ENCODE measurements at places on chromosomes 2 and 18. TPM values are rescaled to one million over a fixed set of nuclear protein-coding genes. Genes with fewer than 3 reads are reported as not detected.
A peak's percentile ranks its signal among the peaks of the same experiment; 100 is the strongest.

The ANKRD36C gene
- 0.27 TPM for polyA plus RNA-seq

The RAB6D gene
- 0.37 TPM for polyA plus RNA-seq

The SULT1C2 gene
- not detected for polyA plus RNA-seq

The RAB6C gene
- 0.07 TPM for polyA plus RNA-seq

The FAM98A gene
- polyA plus RNA-seq, result 14.8 TPM

The ADAM23 gene
- polyA plus RNA-seq, result not detected

The LAMA3 gene
- polyA plus RNA-seq, result 9.7 TPM

The XDH gene
- polyA plus RNA-seq, result 115 TPM

- DNase-seq, result no peak
These were observed 20.9 kb downstream of the NAPG start for GRCh38 chr18:10546557-10547300.

GRCh38 chr18:11309172-11309571 lies 159.8 kb upstream of the PIEZO2 start:
- DNase-seq, result no peak

- DNase-seq, result no peak
These were observed 66.5 kb downstream of the SETBP1 start for GRCh38 chr18:44747157-44747556.

GRCh38 chr2:225017098-225017685 lies 25.1 kb downstream of the DOCK10 start:
- no peak for DNase-seq

GRCh38 chr2:3620834-3621233 lies 25.9 kb downstream of the COLEC11 start:
- DNase-seq, result no peak

- DNase-seq, result no peak
These were observed 42.3 kb downstream of the BAZ2B start for GRCh38 chr2:159573846-159574606.

DNA sequence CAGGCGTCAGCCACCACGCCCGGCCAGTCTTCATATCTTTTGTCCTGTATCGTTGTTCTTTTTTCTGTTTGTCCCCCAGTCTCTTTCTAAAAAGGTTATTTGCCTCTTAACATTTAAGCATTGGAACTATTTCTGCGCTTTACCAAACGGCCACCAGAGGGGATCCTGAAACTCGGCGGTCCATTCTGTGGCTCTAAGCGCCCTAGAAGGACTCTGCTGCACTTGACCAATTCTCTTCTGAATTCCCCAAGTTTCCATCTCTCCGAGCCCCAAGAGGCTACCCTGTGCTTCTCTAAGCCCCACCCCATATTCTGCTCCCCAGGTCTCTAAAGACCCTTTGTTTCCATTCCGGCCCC lies 33.1 kb upstream of the REG3G start:
- DNase-seq, result no peak

- peak; percentile 32 for DNase-seq
These were observed 147.8 kb upstream of the ERBB4 start for GRCh38 chr2:212686285-212686895.

DNA sequence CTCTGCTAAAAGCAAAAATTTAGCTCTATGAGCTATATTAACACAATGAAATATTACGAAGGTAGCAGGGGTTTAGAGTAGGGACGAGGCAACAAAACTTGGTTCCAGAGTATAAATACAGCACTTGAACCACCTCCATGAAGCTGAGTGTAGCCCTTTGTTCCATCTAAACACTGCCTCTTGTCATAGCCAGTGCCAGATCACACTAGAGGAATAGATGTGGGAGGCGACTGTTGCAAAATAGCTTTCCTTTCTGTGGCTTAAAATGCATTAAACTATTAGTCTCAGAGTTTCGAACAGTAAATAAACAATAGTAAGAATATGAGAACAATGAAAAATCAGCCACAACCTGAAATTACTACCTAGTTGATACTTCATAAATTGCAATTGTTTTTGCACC lies 29.8 kb downstream of the PIEZO2 start:
- no peak for DNase-seq

- peak; percentile 69 for DNase-seq
These were observed 17.9 kb upstream of the SFXN5 start for GRCh38 chr2:73089270-73090030.

DNA sequence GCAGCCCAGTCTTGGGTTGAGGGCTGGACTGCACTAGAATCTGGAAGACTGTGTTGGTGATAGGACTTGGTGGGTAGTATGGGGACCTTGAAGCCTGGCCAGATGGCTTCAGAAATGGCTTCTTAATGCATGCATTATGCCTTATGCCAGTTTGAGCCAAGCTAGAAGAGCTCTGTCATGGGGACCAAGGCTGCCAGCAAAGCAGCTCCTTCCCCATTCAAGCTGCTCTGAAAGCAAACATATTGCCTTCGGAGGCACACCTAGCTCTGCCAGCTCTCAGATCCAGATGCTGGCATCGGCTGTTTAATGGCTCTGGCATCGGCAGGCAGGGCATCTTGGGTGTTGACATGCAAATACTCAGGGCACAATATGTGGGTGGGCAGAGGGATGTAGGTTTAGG lies 59.0 kb upstream of the IGFBP5 start:
- DNase-seq, result no peak

GRCh38 chr18:36974686-36975085 lies 145.8 kb downstream of the KIAA1328 start:
- DNase-seq, result no peak

DNA sequence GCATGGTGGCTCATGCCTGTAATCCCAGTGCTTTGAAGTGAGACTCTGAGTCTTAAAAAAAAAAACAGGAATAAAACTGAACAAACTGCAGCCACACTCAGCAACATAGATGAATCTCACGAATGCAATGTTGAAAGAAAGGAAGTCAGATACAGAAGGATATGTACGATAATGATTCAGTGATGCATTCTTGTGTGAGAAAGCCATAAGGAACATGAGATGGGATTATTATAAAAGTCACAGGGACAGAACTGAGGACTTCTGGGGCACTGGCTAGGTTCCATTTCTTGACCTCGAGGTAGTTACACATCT lies 56.9 kb upstream of the SMAD2 start:
- DNase-seq, result no peak

GRCh38 chr2:200814917-200815316 lies 3.2 kb downstream of the BZW1 start:
- no peak for DNase-seq

GRCh38 chr18:13550418-13551304 lies 175.7 kb downstream of the FAM210A start:
- no peak for DNase-seq

DNA sequence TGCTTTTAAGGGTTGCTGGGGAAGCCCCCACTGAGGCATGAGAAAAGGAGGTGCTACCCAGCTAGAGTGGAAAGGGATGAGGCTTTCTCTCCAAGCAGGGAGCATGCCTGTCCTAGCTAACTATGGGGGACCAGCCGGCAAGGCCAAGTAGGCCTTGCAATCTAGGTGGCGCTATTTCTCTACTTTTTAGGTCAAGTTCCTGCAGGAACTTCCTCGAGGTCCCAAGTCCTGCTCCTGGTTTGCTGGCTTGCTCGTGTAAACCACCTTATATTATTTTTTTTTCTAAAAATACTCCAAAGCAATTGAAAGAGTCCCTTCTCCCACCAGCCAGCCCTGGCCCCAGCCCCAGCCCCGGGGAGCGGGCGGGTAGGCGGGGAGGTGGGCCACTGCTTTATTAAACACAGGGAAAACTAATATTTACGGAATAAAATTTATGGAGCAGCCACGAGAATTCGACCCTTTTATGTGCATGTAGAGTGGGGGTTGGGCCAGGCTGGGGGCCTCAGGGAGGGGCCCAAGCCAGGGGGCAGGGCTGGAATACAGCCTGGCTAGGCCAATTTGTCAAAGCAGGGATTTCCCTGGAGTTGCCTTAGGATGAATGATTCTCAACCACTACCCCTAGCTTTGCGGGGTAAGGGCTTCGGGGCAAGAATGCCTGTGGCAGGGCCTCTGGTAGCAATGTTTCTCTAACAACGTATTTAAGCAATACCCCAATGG lies 12.8 kb upstream of the IHH start:
- peak; percentile 94 for DNase-seq

DNA sequence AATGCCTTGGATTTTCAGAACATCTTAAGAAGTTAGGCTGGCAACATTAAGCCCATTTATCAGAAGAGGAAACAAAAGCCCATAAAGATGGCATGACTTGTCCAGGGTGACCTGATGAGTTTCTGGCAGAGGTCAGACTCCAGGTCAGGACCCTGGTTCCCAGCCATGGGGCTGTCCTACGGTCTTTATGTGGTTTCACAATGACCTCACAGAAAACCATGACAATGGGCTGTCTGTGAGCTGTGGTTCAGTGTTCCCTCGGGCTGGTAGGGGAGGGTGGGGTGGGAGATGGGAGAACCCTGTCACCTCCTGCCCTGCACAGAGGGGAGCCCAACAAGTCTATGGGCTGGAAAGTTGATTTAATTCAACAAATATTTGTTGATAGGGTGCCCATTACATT lies 101.8 kb downstream of the LOXHD1 start:
- DNase-seq, result no peak

DNA sequence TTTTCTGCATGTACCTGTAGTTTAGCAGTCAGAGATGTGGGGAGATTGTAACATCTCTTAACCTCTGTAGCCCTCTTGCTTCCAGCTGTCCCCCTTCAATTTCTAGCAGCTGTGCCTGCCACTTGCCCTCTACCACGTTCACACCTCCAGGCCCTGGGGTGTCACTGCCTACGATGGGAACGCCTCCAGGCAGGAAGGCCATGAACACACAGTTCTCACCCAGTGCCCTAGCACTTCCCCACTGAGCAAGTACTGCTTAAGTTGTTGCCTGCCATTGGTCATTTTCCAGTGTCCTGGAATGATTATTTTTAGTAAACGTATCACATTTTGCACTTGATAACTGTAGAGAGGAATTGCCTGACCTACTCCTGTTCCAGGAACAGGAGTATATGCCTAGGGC lies 77.1 kb upstream of the B3GNT7 start:
- DNase-seq, result no peak

DNA sequence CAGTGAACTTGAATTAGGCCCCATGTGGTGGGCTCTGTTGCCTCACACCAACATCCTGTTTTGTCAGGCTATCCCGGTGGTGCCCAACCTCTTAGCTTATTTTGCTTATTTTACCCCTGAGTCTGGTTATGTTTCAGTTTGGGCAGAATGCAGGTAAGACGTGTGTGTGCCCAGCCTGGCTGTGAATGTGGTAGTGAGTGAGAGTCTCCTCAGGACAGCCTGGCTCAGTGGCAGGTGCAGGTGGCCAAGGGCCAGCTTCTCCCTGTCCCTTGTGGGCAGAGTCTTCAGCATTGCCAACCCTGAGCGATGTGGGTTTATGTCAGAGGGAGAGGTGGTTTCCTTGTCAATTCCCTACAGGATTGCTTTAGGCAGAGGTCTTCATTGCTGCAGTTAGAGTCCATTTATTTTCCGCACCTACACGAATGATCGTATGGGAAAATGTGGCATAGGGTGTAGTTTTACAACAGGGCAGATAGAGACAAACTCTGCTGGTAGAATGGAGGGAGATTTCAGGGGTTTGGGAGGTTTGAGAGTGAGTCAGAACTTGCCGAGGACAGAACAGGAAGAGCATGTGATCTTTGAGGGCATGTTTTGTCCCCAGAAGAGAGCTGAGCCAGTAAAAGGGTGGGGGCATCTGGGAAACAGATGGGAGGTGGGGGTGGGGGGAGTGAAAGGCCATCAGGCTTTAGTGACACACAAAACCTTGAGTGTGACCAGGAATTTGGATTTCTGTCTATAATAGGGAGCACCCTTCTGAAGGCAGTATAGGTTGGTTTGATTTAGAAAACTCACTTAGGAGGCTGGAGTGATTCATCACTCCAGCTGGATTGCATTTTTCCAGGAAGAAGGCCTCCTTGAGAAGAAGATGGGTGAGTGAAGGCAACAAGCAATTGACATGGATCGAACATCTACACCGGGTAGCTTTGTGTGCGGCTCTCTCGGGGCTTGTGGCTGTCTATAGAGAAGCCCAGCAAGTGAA lies 156.2 kb upstream of the CELF4 start:
- DNase-seq, result peak; percentile 9

DNA sequence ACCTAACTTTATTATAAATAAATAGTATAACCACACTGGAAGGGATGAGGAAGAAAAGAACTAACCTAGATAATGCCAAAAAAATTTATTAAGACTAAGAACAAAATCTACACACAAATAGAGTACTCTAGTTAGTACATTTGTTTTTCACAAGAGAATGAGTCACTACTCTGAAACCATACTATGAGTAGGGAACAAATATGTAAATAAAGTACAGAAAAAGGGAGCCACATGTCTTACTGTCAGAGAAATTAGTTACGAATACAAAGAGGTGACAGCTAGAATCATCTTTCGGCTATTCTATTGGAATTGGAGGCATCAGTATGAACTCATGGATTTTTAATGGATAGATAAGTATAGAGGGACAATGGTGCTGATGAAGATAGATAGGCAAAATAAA lies 150.5 kb downstream of the COPS8 start:
- no peak for DNase-seq

- DNase-seq, result peak; percentile 41
These were observed 42.1 kb upstream of the RFX8 start for GRCh38 chr2:101516823-101517690.

DNA sequence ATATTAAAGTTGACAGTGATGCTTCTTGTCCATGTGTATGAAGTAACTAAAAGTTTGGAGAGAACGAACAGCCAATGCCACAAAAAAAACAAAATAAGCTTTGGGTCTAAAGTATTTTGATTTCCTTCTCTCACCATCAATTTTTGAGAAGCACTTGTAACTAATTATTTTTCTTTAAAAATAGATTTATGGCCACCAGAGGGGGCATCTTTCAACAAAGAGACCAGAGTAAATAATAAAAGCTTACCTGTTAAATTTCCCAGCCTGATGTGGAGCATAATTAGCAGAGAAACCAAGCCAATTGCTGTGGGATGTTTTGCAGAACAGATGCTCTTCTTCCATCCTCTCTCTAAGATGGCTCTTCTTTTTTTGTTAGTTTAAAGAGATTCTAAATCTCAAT lies 29.0 kb downstream of the LINC00305 start:
- DNase-seq, result no peak

- no peak for DNase-seq
These were observed 155.6 kb downstream of the EML6 start for GRCh38 chr2:54879032-54879431.

All from small intestine (tissue), 16 donors.